ENCODE measurements at places on chromosomes 13 and 19.

GRCh38 chr13:39770221-39771090 lies 115.0 kb downstream of the COG6 start:
- no peak for DNase-seq

GRCh38 chr13:106762708-106763107 lies 194.8 kb upstream of the ARGLU1 start:
- no peak for DNase-seq

GRCh38 chr19:14474827-14475226 lies 327 bp downstream of the PTGER1 start:
- no peak for DNase-seq

- DNase-seq, result peak; percentile 19
Measured at GRCh38 chr19:41774515-41774980, 19.2 kb downstream of the CEACAM6 start.

GRCh38 chr19:18110609-18111232 lies 13.1 kb downstream of the MAST3 start:
- DNase-seq, result no peak

DNA sequence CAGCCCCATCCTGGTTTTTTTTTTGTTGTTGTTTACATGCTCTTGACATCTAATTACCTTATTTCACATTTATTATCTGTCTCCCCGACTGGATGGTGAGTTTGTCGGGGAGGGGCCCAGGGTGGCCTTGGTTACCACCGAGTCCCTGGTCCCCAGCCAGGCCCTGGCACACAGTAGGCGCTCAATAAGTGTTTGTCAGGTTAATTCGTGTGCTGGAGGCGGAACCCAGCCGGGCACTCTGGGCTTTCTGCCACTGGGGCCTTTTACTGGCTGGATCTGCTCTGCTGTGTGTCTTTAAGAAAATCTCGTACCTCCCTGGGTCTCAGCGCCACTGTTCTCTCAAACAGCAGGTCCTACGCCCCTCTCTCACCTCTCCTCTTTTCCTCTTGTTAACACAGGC lies 4.6 kb downstream of the NRTN start:
- DNase-seq, result no peak

DNA sequence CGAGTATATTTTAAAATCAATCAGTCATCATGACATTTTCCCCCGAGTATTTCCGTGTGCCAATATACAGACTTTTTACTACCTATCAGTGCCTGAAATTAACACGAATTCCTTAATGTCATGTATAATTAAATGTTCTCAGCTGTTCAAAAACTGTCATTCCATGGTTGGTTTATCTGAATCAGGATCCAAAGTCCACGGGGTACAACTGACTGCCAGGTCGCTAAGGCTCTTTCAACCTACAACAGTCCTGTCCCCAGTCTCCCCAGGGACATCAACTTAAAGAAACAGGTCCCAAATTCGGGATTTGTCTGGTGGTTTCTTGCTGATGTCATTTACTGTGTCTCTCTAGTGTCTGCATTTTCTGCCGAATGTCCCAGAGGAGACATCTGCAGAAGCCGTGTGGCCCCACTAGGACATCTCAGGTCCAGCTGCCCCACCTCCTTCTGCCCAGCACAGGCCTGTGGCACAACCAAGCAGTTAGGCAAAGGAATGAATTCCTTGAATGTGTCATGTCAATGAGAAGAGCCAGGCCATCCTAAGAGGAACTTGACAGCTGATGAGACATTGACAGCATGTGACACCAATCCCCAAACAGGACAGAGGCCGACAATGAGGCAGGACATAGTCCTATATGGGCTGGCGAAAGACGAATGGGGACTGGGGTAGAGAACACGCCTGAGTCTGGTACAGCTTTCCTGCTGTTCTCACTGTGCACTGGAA lies 109.5 kb downstream of the STK24 start:
- DNase-seq, result no peak

DNA sequence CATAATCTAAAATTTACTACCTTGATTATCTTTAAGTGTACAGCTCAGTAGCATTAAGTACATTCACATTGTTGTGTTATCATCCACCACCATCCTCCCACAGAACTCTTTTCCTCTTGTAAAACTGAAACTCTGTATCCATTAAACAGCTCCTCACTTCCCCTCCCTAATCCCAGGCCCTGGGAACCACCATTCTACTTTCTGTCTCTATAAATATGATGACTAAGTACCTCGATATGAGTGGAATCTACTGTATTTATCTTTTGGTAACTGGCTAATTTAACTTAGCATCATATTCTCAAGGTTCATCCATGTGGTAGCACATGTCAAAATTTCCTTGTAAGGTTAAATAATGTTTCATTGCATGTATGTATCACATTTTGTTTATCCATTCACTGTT lies 49.0 kb upstream of the POMP start:
- DNase-seq, result no peak

DNA sequence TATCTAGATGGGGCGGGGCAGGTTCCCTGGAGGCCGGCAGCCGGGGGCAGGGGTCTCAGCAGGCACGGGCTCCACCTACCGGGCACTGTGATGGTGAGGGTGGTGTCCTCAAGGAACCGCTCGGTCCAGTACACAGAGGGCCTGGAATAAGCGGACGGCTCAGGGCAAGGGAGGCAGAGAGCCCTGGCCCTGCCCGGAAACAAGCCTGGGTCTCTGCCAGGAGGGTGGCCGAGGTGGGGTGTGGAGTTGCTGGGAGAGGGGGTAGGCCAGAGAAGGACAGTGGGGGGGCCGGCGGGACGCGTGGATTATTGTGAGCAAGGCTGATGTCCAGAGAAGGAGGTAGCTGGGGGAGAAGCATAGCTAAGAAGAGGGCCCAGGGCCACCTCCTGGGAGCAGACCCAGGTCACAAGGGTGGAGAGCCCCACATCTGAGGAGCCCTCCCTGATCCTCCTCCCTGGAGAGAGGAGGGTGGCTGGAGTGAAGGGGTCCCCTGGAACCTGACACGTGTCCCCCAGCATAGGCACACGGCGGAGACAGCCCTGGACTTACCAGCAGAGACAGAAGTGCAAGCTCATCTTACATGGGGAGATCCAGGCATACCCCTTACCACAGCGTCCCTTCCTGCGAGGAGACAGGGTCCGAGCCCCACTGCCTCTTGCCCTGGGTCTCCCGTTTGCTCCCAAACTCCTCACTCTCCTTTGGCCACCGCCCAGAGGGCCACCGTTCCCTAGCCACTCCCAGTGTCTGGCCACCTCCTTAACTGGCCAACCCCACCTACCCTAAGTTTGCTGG lies 29.0 kb upstream of the MIER2 start:
- DNase-seq, result no peak

DNA sequence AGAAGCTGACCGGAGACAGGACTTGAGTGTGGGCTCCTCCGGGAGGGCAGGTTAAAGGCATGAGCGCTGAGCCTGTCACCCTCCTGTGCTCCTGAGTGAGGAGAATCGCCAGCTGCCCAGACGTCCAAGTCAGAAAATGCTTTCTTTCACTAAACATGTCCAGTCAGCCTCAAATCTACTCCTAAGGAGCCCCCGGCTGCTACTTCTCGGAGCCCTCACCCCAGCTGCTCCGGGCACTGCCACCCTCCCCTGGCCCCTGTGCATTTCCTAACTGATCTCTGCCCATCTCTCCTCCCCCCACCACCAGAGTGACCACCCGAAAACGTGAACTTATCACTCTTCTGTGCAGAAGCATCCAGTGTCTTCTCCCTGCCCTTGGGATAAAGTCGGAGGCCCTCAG lies 277.5 kb upstream of the SOX1 start:
- no peak for DNase-seq

DNA sequence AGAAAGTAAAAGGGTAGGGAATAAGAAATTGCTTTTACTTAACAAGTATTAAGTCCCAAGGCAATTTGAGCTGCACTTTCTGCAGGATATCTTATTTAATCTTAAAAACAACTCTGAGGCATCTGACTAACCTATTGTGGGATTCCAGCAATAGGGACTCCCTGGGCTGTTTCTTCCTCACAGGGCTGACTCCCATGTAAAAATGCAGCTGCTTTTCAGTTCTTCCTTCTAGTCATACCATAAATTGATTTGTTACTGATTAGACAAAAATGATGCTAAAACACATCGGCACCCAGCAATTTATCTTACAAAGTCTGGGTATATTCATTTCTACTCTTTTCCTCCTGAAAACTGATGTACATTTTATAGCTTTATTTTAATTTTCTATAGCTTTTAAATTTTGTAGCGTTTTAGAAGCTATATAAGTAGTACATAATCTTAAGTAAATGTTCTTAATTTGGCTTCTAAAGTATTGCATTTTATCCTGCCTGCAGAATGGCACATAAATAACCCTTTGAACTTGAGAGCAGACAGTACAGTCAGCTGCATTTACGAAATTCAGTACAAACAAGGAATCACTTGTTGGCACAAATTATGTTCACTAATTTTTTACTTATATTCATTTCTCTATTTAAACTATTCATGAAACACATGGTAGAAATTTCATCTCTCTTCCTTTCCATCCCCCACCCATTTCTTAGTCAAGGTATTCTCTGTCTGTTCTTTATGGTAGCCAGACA lies 102.4 kb upstream of the FRY start:
- DNase-seq, result no peak

DNA sequence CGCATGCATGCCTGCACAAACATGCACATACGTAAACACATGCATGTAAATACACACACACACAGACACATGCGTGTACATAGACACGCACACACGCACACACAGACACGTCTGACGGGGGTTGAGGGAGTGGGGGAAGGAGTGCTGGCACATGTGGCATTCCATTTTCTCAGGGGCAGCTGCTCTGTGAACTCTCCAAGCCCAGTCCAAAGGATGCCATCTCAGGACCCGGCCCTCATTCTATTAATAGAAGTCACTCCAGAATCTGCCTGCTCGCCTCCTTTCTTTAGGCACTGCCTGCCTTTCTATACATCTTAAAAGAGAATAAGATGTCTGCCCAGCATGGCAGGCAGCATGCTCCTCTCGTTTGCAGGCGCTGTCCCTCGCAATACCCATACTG lies 5.3 kb downstream of the ARHGEF7 start:
- no peak for DNase-seq

- DNase-seq, result peak; percentile 39
Measured at GRCh38 chr19:46014941-46015686, 7.7 kb downstream of the PGLYRP1 start.

DNA sequence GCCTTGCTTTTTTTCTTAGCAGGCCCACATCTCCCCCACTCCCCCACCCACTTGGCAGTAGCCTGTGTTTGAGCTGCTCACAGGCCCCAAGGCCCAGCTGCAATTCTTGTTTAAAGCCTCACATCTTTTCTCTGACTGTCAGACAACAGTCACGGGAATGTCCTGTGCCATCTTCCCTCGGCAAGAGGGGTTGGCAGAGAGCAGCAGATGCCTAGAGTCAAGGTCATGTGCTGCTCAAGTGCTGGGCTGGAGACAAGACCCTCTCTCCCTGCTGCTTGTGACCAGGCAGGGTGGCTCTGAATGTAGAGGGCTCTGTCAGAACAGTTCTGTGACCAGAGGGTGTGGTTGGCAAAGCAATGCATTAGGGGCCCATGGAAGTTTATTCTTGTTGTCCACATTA lies 47.4 kb downstream of the BBC3 start:
- DNase-seq, result no peak

GRCh38 chr13:30675717-30676116 lies 58.0 kb downstream of the USPL1 start:
- no peak for DNase-seq

DNA sequence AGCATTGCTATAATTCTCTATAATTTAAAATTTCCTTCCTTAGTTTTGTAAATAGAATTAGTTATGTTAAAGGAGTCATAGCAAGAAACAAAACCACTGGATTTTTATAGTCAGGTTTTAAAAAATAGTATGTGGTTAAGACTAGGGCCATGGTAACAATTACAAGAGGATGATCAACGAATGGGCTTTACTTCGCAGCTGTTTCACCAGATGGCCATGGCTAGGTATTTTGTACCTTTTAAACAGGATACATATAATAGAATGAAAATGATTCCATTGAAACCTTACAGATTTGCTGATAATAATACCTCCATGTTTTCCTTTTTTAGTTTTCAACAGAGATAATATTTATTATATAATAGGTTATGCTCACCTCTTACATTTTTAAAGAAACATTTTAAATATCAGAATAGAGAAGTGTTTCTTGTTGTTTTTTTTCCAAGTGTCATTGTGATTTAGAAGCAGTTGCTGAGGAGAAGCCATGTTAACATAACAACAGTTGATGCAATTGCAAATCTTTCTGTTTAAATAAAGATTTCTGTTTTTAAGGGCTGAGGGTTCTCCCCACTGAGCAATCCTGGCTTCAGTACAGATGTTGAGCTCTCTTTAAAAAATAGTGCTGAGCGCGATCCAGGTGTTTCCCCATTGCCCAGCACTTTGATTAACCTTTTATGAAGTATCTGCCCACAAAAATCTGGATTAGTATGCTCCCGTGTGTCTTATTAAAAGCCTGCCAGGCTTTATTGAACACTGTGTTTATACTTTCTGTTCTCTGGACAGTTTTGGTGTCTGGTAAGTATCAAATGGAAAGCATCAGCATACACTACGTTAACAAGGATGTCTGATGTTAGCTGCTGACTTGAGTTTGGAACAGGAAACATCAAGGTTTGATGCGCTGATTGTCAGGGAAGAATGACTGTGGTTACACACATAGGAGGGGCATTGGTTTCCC lies 205.3 kb downstream of the HS6ST3 start:
- DNase-seq, result no peak

- no peak for DNase-seq
Measured at GRCh38 chr13:51697855-51698254, 106.1 kb downstream of the DHRS12 start.

- DNase-seq, result no peak
Measured at GRCh38 chr13:77325371-77325980, 1.4 kb downstream of the MYCBP2 start.

- DNase-seq, result no peak
Measured at GRCh38 chr13:59700281-59700680, 463.4 kb downstream of the DIAPH3 start.

- DNase-seq, result no peak
Measured at GRCh38 chr19:281992-282391, 9.2 kb downstream of the PLPP2 start.

All from activated T-helper 1 cell treated with anti-CD3 and anti-CD28 coated beads, Interleukin-2, amount 50 U/mL, for 16 hours (primary cell).